ENCODE measurements at places on chromosomes 4 and X.

- DNase-seq = no peak
Measured at GRCh38 chr4:8615366-8615765, 22.8 kb downstream of the CPZ start.

- DNase-seq = no peak
Measured at GRCh38 chr4:154466336-154466735, 25.3 kb downstream of the DCHS2 start.

- DNase-seq = no peak
Measured at GRCh38 chr4:28176942-28177341, 1316.3 kb downstream of the STIM2 start.

DNA sequence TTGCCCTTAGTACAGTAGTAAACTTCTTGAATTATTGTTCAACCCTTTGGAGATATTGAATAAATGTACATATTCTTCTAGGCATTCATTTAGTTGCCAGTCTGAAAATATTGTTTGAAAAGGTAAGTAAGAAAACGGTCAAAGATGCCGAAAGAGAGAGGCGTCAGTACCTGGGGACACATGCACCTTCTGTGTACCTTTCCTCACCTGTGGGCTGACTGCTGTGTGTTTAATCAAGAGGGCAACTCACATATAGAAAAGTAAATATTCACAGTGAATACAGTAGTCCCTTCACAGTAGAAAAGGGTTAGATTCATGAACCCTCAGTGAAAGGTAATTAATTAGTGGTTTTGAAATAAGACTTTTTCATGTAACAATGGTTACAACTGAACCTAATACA lies 6.9 kb downstream of the ANXA10 start:
- DNase-seq = no peak

DNA sequence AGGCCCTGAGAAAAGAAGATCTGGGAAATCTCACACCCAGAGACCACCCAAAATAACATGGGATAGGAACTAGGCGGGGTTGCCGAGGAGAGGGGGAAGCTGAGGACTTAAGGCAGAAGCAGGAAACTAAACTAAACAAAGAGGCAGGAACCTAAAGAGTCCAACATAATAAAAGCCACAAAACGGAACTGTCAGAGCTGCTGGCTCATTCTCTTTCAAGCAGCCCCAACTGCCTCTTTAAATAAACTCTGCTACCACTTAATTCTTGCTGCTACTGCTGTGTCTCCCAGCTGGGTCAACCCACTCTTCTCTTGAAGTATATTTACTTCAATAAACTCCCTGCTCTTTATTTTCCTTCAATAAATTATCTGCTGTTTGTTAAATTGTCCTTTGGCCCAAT lies 44.5 kb downstream of the MAGEB16 start:
- DNase-seq = no peak

- no peak for DNase-seq
Measured at GRCh38 chr4:130029442-130029841, 933.5 kb downstream of the C4orf33 start.

- DNase-seq = no peak
Measured at GRCh38 chr4:106614441-106614840, 245.9 kb upstream of the GIMD1 start.

GRCh38 chr4:10898072-10898471 lies 213.5 kb upstream of the CLNK start:
- DNase-seq = no peak

DNA sequence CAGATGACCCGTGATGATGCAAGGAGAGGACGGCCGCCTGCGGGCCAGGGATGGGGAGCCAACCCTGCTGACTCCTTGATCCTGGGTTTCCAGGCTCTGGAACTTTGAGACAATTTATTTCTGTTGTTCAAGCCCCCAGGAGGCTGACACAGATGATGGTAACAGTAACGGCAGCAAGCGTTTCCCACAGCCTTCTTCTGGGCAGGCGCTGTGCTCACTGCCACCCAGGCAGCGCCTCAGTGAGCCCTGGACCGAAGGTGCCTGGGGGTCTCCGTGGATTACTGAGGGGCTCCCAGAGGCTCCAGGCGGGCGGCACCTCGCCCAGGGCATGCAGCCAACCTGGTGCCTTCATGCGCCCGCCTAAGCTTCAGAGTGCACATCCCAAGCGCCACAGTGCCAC lies 103.9 kb upstream of the AFAP1 start:
- no peak for DNase-seq
